ENCODE measurements at places on chromosomes 5 and 9.

DNA sequence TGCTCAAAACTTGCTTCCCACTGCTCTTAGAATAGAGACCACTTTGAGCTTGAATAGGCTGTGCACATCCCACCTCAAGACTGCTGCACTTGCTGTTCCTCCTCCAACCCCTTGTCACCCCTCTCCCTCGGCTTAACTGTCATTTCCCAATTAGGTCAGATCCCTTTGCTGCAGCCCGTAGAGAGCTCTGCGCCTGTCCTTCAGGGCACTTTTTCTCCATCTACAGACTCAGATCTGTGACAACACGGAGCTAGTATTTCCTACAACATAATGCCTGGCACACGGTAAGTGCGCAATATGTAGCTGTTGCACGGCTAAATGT lies 485 bp upstream of the HABP4 start:
- no peak for DNase-seq

DNA sequence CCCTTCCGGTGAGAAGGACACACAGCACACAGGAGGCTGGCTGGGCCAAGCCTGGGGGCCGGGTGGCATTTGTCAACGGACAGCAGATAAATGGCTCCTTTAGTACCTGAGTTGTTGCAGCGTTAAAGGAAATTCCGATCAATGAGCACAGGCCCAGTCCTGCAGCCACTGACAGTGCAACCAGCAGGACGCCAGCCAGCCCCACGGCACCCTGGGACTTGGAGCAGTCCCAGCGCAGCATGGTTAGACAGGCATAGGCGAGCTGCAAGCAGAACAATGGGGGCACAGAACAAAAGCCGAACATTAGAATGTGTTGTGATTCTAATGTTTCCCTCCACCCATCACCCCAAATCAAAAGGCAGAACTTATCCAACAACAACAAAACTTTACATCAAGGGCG lies 39.3 kb downstream of the PTCH1 start:
- peak; percentile 58 for DNase-seq

DNA sequence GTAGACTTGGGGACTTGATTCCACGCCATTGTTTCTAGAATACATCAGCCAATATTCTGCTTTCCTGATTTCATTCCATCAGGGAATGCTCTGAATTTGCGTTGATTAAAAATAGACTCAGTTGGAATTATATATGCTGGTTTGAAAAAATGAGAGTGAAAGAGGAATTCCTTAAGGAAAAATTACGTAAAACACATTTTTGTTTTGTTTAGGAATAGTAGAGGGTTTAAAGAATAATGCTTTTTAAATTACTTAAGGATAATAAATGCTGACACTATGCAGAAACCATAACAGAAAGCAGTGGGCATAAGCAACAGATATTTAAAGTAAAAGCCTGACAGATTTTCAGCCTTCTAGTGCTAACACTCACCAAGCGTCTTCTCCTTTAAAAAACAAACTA lies 235.0 kb downstream of the ADAMTS6 start:
- DNase-seq, result no peak

DNA sequence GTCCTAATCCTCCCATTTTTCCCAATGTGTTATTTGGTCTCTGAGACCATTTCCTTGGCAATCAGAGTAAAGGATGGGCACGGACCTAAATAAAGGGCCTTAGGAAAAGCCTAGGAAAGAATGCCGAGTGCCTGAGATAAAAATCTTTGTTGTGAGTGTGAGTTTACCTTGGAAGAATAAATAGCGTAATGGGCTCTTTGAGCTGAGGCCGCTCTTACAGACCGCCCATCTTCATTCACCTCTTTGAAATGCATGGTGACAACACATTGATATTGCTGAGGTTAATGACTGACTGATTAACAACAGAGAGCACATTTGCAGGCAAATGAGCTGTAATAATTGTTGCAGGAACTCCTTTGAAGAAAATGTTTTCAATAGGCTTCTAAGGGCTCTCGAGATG lies 1967.1 kb upstream of the WWC1 start:
- DNase-seq, result no peak

DNA sequence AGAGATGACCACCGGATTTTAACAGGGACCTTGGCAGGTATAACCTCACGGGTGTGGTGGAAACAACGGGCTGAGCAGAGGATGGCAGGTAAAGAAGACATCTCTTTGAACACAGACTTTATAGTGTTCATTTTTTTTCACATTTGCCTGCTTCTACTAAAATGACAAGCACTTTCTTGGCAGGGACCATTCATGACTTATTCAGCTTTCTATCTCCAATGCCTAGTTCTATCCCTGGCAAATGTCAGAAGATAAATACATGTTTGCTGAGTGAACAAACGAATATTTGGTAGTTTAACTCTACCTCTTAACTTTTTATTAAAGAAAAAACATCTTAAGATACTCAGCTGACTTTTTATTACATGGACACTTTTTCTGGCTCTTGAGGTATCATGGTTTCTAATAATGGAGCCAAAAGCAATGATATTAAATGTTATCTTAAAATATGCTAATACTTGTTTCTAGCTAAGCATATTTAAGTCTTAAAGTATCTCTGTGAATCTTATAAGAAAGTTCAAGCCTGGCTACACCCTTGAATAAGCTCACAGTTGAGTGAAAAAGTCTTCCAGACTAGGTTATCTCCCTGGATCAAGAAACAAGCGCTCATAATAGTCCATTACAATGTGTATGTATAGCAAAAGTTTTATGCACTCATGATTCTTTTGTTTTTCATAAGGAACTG lies 8.5 kb downstream of the ELL2 start:
- DNase-seq, result no peak

DNA sequence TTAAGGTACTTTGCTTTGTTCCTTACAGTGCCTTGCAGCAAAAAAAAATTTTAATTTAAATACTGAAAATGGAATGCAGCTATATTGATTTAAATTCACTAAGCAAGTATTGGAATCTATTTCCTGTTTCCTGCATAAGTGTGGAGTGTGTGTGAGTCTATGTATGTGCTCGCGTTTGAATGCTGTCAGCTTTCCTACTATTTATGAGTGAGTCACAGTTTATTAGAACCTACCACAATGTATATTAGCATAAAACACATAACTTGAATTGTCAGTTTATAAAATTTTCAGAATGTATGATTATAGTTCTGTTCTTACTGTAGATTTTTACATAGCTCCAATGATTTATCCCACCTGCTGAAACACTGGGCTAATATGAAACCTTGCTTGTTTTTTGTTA lies 302.1 kb downstream of the NR2F1-AS1 start:
- no peak for DNase-seq

DNA sequence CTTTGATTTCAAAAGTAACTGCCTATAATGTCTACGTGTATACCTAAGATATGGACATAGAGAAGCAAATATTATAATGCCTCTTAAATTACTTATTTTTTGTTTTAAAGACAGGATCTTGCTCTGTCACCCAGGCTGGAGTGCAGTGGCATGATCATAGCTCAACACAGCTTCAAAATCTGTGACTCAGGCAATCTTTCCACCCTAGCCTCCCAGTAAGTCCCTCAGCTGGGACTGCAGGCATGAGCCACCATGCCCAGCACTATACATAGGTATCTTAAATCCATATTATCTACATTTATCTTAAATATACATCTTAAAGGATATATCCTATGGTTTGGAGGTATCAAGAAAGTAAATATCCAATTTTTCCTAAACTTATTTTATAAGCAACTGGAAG lies 261.2 kb downstream of the ARL15 start:
- no peak for DNase-seq
